Right renal cortex interstitium (tissue), 3 donors: ENCODE measurements at places on chromosomes 1 and 21. TPM values are rescaled to one million over a fixed set of nuclear protein-coding genes. Genes with fewer than 3 reads are reported as not detected.

The GPR25 gene
- not detected for polyA plus RNA-seq

GRCh38 chr1:179029321-179029759 is 3.6 kb downstream of the FAM20B start:
- DNase-seq, result no peak

DNA sequence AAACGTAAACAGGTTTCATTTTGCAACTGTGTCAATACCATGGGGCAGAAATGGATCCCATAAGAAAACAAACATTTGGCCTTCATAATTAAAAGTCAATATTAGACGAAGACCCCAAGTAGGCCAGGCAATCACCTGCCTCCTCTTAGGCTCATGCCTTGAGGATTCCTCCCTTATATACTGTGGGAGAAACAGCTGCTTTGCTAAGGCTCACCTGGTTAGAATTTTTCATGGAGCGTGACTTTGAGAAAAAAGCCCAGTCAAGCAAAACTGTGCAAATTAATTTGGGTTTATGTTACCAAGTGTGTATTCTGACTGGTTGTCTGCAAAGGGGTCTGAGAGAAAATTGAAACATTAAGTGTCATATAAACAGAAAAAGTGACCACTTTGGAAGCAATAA is 605.3 kb upstream of the USP24 start:
- DNase-seq, result no peak

The OR6K3 gene
- 0.12 TPM for polyA plus RNA-seq

DNA sequence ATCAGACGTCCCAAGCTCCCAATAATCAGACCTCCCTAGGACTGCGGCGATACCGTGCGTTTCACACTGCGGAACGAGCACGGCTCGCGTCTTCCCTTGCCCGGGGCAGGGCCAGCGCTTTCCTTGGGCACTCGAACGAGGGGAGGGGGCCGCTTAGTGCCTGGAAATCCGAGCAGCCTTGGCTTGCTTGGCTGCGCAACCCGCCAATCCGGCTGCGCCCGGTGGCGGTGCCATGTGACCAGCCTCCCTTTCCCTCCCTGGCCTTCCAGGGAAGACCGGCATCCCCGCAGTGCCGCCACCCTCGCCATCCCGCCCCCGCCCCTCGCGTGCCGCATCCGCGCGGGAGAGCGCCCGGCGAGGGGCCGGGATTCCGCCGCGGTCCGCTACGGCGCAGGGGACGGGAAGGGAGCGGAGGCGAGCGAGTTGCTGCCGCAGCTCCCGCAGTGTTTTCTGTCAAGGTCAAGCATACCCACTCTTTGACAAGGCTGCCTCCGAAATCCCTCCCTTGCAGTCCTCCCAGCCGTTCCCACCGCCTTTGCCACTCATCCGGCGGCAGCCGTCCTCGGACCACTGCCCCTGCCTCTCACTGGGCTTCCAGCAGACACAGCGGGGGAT is 8.3 kb upstream of the RNF19B start:
- DNase-seq, result no peak

- no peak for DNase-seq
Observed at GRCh38 chr21:41369920-41370839, 8.4 kb downstream of the MX2 start.

- no peak for DNase-seq
Observed at GRCh38 chr1:205493241-205494085, 11.0 kb upstream of the CDK18 start.

The MYBPHL gene
- polyA plus RNA-seq, result not detected

DNA sequence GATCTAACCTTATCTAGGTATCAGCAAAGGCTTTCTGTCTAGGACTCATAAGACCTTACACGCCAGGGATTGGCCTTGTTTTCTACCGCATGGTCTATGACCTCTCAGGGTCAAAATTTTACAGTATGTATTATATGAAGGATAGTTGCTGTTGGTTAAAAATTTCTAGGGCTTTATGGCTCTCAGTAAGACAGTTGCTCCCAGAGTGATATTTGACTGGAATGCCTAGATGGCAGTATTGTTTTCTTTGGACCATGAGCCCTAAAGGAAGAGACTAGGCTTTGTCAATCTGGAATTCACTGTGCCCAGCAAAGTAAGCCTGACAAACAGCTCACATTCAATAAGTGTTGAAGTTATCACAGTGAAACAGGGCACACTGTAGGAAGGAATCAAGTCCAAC is 37.6 kb downstream of the C1orf87 start:
- no peak for DNase-seq

DNA sequence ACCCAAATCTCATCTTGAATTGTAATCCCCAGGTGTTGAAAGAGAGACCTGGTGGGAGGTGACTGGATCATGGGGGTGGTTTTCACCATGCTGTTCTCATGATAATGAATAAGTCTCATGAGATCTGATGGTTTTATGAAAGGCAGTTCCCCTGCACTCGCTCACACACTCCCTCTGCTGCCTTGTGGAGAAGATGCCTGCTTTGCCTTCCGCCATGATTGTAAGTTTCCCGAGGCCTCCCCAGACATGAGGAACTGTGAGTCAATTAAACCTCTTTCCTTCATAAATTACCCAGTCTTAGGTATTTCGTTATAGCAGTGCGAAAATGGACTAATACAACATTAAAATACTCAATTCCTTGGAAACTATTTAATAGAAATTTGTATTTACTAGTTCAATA is 99.2 kb downstream of the PROX1 start:
- no peak for DNase-seq

DNA sequence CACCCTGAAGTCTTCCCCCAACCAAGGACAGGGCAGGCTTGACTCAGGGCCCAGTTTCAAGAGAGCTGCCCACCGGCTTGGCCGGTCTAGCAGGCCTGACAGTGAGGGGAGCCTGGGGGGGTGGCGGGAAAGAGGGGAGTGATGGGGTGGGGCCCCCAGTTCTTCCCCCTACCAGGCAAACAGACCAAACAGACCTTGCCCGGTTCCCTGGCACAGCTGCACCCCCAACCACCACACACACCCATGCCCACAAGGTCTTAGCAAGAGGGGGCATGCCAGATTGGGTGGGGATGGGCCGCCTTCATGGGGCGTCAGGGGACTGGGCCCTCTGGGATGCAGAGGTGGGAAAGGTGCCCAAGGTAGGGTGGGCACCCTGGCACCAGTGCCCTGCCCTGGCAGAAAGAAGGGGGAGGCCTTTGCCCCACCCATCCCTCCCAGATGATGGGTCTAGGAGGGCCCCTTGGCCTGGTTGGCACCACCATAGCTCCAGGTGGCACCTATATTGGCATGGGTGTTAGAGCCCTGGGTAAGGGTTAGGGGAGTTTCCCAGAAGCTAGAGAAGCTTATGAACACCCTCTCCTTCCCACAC is 8.9 kb downstream of the ZBTB7B start:
- no peak for DNase-seq
